NCI-H1105 treated with DMSO at 0.1 percent for 48 hours (cell line): ENCODE measurements at places on chromosomes 12 and 14.

GRCh38 chr14:91311284-91311662 lies 66.8 kb upstream of the GPR68 start:
- no peak for DNase-seq

DNA sequence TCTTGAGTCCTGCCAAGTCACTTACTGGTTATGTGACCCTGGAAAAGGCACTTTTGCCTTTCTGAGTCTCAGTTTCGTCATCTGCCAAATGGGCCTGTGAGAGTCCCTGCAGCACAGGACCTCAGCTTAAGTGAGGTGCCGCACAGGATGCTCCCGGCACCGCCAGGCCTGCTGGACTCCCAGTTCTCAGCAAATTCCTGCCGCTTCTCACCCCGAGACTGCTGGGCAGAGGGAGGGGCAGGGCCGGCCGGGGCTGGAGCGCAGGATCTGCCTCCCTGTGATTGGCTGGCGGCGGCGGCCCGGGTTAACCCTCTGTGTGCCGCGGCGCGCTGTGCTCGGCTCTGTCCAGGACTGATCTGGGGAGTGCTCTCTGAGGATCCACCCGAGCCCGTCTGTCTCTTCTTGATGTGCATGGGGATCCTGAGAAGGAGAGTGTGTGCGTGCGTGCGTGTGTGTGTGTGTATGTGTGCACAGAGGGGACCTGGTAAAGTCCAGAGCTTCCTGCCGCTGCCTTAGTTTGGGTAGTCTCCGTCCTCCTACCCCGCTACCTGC lies 8.6 kb downstream of the SETD1B start:
- no peak for DNase-seq

DNA sequence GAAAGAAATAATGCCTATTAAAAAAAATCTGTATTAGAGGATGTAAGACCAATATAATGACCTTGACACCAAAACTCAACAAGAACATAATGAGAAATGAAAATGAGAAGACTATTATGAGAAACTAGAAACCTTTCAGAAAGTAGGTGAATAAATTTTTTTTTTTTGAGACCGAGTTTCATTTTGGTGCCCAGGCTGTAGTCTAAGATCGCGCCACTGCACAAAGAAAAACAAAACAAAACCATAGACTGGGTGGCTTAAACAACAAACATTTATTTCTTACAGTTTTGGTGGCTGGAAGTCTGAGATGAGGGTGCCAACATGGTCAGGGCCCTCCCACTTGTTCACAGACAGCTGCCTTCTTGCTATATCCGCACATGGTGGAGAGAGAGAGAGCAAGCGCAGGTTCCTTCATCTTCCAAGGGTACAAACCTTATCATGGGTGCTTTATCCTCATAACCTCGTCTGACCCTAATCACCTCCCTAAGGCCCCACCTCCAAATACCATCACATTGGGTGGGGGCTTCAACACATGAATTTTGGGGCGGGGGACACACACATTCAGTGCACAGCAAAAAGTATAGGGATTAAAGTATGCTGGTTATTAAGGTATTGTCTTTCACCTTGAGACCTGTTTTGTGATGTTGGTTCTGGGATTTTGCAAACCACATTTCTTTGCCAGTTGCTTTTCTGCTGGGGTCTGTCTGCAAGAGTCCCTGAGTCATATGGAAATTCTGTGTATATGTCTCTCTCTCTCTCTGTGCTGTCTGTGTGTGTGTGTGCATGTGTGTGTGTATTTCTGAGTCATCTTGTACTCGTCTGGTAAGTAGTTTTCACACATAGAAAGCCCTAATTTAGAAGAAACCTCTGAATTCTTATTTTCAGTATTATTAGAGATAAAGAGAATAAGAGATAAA lies 26.2 kb downstream of the ZCRB1 start:
- no peak for DNase-seq

DNA sequence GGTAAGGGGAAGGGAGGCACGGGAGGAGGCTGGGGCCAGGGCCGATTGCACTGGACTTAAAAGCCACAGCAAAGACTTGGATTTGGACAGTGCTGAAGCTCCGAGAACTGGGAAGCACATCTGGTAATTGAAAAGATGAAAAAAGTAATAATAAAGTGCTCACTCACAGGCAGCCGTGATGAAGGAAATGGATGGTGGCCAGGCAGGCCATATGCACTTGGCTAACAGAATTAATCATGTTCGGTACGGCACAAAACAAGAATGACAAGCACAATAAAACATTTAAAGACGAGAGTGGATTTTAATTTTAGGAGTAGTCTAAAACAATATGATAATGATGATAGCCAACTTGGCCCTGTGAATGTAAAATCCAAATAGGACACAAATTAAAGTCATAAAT lies 154.3 kb downstream of the VRK1 start:
- DNase-seq: no peak

- DNase-seq: no peak
Measured at GRCh38 chr12:22350886-22351285, 16.4 kb upstream of the ST8SIA1 start.

- DNase-seq: no peak
Measured at GRCh38 chr12:110896559-110896958, 23.8 kb downstream of the MYL2 start.

DNA sequence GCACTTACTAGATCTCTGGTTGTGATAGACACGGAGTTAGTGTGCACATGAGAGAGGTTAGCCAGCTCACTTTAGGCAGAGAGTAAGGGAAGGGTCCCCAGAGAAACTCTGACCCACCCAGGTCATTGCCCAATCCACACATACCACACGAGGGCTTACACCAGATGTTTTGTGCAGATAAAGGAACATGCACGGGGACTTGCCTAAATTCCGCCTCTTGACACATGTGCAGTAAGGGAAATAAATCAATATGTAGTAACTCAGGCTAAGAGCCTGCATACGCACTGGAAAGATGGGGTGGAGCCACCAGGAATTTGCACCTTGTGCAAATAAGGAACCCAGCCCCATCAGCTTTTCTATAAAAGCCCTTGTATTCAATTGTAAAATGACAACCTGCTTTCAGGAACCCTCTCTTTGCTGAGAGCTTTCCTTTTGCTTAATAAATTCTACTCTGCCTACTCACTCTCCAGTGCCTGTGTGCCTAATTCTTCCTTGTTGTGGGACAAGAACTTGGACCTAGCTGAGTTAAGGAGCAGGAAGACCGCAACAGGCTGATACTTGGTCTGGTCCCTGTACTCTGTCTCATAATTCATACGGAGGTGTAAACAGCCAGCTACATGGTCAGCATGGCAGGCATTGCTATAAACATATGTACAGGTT lies 120.2 kb downstream of the EMP1 start:
- no peak for DNase-seq

DNA sequence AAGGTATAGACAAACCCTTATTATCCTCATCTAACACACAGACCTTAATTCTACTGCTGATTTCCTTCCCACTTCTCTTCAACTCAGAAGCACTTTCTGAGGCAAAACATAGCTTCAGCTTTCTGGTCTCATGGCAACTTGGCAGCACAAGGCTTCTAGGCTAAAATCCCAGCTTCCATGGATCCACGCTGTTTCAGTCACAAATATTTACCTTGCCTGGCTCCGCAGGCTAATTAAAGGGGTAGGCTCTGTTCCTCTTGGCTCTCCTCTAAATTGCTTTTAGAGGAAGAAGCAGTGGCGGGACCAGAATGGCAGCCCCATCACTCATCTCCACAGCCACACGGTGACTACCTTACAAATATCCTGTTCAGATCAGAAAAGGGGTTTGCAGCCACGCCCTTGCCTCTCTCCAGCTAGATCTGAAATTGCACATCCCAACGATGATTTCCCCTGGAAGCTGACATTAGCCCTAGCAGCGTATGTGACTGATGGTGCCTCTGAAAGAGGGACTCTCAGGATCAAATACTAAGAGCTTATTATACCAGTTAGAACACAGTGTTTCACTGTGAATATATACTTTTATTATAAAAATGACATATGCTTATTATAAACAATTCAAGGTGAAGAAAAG lies 221.5 kb upstream of the NUDT4 start:
- peak; percentile 90 for DNase-seq

DNA sequence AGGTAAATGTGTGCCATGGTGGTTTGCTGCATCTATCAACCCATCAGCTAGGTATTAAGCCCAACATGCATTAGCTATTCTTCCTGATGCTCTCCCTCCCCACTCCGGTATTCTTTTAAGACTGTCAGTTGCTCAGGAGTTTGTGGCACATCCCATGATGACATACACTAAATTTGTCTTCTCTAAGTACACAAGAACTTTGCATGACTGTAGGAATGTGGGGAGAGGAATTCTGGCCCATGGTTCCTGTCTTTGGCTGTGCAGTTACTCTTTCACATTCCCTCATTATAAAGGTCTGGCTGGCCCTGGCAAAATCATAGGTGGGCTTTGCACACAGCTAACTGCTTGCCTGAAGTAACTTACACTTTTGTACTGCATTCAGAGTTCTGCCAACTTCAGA lies 30.3 kb downstream of the HMGA2 start:
- DNase-seq: no peak

GRCh38 chr14:38662781-38663180 lies 406.9 kb upstream of the CLEC14A start:
- peak; percentile 86 for DNase-seq

DNA sequence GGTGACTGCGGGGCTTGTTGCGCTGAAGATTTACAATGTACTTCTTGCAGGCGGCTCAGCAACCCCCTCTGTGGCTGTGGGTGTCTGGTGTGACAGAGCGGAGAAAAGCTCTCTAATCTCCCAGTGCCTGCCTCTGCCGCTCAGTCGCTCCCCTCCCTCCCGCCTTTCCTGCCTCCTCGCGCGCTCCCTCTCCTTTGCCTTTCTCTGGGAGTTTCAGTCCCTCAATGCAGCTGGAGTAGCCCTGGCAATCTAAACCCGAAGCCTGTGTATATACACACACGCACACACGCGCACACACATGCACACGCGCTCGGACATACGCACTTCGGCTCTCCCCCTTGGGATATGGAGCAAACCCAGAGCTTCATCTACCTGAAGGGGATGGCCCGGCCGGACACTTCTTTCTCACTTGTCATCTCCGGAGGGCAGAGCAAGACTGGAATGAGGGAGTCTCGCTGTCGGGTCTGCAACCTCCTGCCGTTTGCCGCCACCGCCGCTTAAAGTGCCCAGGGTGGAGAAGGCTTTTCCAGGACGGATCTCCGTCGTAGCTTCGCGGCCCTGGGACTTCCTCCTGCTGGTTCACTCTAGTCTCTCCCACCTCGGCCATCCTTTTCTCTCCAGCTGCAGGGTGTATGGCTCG lies 599 bp upstream of the TRHDE start:
- peak; percentile 50 for DNase-seq

- DNase-seq: peak; percentile 38
Measured at GRCh38 chr12:108814462-108815211, 42.7 kb downstream of the SSH1 start.

DNA sequence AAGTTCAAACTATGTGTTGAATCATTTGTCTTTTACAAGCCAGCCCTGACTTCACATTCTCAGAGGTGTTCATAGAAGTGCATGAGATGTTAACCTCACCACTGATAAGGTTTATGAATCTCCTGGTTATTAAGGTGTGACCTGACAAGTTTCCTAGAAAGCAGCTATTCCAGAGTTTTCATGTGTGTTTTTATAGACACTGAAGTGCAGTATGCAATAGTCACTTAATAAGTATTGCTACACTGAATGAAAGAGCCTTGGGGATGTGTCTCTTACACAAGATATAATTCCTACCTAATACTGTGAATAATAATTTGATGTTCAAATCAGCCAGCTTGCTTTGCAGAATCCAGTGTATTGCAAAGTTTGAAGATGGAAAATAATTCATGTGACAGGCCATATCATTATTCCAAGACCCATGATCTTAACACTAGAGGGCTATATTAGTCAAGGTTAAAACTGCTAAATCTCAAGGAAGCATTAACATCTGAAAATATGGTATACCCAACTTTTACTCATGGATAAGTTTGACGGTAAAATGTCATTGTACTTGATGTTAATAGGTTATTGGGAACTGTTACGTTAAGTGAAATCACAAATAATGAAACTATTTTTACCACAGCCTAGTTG lies 13.0 kb downstream of the SLC25A3 start:
- no peak for DNase-seq

DNA sequence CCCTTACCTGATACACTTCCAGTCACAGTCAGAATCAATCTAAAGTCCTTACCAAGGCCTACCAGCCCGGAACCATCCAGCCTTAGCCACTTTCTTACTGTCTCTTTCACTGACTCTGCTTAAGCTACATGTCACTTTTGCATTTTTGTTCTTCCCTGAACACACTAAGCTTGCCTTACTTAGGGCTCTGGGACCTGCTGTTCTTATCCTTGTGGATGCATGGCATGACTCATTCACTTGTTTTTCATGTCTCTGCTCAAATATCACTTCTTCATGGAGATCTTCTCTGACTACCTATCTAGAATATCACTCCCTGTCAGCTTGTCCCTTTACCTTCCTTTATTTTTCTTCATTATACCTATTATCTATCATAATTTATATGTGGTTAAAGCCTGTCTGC lies 65.6 kb upstream of the ZDHHC17 start:
- DNase-seq: no peak

DNA sequence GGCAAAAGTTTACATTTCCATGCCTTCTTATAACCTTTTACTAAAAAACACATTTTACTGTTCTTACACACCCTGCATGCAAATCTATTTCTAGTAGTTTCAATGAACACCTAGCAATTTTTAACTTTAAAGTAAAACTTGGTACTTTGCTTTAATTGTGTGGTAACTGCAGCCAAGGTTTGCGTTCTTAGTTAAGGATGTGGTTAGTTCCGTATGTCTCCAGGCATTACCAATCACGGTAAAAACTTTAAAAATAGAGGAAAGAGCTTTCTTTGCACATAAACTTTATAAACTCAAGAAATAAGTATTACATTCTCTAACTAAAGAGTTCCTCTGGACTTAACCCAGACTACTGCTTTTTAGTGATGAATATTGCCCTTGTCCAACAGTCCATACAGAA lies 795.2 kb downstream of the SLC16A7 start:
- DNase-seq: no peak

- DNase-seq: no peak
Measured at GRCh38 chr12:31001581-31002360, 71.9 kb upstream of the DDX11 start.

DNA sequence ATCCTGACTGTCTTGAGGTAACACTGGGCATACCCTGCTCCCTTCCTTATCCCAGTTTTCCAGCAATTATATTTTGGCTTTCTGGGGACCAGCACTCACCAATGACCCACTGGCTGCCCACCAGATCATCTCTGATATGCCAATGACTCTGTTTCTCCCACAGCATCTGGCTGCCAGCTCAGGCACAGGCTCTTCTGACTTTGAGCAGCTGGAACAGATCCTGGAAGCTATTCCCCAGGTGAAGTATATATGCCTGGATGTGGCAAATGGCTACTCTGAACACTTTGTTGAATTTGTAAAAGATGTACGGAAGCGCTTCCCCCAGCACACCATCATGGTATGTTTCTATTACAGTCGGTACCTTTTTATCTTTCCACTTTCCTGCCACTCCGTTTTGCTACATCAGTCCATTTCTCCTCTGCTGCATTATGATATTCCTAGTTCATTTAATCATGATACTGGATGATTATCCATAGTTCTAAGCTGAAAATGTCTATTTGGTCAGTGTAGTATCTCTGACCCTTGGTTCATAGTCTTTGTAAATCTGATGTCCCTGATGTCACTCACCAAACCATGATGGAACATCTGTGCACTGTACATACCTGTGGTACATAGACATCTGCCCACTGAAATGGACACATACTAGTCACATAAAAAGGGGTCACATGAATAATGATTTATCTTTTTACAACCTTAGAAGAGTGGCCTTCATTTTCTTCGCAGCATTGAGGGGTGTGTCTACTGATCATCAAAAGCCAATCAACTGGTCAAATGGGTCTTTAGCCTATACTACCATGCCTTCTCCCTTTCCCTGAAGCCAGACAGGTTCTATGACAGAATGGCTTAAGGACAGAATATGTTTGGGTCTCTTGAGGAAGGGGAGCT lies 3.3 kb downstream of the GMPR2 start:
- DNase-seq: no peak
